ENCODE measurements at places on chromosomes 2 and 18.

DNA sequence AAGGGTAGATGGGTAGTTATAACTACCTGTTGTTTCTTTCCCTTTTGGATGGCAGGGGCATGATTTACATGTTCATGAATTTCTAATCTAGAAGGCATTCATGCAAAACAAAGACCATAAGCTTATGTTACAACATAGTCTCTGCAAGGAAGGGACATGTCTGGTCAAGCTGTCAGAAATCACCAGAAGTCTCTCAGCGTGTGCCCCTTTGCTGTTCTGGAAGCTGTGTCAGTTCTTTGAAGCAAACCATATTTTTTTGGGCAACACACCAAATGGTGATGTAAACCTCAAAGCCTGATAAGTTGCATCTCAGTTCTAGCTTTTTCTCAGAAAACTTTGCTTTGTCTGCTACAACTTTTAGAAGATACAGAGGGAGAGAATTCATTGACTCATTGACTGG is 173.5 kb upstream of the CTAGE1 start:
- DNase-seq = no peak

DNA sequence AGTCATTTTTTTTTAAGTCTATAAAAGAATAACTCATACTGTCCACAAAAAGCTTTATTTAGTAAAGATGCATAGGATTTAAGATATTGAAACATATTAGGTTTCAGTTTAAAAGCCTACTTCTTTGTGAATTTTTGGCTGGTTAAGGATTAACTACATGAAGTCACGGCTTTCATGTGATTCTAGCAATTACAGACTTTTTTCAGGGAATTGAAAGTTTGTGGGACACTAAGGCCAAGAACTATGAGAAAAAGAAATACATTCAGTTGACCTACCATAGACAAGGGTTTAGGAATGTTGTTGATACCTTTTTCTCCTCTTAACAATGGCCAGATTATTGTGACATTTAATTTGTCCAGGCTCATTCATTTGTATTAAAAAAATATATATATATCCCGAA is 109.3 kb downstream of the MEIS1 start:
- DNase-seq = no peak

- no peak for DNase-seq
Observed at GRCh38 chr2:216918088-216918680, 58.3 kb upstream of the TNP1 start.

GRCh38 chr2:181995289-181995688 is 9.6 kb downstream of the PPP1R1C start:
- no peak for DNase-seq

DNA sequence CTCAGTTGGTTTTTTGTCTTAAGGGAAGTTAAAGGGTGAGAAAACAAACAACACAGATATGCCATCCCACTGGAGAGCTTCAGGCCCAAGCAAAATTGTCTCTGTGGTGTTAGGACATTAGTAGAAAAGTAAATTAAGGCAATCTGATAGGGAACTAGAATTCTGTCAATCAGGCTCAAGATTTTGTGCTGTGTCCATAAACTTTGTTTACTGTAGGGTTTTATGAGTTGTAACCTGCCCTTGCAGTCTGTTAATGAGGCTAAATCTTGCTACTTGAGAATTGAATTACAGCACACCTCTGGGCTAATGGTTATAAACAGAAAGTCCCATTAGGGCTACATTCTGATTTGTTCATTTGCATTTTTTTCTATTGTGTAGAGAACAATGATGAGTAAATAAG is 78.0 kb upstream of the OTX1 start:
- no peak for DNase-seq

GRCh38 chr2:168723275-168723899 is 79.0 kb upstream of the NOSTRIN start:
- DNase-seq = no peak

GRCh38 chr2:109594246-109594885 is 19.4 kb downstream of the SEPTIN10 start:
- no peak for DNase-seq

- no peak for DNase-seq
Observed at GRCh38 chr2:225584796-225585195, 185.3 kb downstream of the NYAP2 start.

GRCh38 chr18:13218997-13219396 is 437 bp downstream of the LDLRAD4 start:
- DNase-seq = no peak

GRCh38 chr18:62281684-62282083 is 43.4 kb upstream of the TNFRSF11A start:
- DNase-seq = no peak

GRCh38 chr2:220320326-220320725 is 692.9 kb downstream of the SLC4A3 start:
- DNase-seq = no peak

DNA sequence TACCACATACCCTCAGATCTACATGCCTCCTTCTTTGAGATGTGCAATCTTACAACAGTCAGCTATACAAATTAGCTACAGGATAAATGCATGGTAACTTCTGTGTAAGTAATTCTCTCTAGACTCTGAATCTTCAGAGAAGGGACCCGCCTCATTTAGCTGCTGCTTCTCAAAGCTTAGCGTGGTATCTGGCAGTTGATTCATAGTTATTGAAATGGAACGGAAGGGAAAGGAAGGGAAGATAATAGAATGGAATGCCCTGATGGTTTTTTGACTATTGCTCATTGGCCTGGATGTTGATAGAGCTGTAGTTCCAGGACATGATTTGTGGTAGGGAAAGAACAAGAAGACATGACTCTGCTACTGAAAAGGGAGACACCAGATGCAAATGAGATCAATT is 498.1 kb upstream of the CRIM1 start:
- no peak for DNase-seq

DNA sequence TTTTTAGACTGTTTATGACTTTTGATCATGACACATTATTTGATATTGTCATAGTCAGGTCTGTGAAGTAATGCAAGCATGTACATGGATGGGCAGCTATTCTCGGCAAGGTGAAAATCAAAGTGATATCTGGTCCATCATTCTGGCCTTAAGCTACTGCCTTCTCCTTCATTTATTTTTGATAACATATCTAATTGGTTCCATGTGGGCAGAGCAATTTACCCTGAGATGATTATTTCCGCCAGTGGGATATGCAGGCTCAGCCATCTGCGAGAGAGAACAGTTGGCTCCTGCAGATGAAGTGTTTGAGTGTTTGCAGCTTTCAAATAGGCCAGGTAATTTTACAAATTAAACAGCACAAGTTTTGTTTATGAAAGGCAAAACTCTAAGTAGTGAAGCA is 116.4 kb downstream of the LYPD6 start:
- no peak for DNase-seq

- no peak for DNase-seq
Observed at GRCh38 chr18:369224-370015, 101.6 kb upstream of the THOC1 start.

- DNase-seq = no peak
Observed at GRCh38 chr2:108562274-108562673, 28.0 kb downstream of the LIMS1 start.

DNA sequence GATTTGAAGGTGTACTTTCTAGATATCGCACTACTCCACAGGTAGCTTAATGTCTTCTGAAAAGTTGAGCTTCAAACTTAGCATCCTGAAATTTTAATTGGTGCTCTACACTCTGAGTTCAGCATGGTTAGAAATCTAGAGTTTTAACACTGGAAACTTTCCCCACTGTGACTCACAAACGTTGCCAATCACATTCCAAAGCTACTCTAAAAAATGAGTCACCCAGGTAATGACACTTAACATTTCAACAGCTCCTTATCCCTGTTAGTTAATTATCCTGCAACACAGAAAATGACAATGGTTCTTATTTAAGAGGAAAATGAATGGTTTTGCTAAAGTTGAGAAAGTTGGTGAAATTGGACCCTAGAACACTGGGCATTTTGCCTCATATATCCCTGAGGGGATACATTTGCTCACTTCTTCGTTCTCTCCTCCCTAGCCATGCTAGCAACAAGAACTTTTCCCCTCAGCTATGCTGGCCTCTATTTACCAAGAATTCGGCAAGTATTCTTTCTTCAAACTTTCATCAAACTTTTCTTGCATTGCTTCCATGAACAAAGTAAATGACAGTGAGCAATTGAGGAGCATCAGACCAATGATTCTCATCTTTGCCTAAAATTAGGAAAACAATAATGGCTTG is 1024.1 kb upstream of the KLHL29 start:
- no peak for DNase-seq

DNA sequence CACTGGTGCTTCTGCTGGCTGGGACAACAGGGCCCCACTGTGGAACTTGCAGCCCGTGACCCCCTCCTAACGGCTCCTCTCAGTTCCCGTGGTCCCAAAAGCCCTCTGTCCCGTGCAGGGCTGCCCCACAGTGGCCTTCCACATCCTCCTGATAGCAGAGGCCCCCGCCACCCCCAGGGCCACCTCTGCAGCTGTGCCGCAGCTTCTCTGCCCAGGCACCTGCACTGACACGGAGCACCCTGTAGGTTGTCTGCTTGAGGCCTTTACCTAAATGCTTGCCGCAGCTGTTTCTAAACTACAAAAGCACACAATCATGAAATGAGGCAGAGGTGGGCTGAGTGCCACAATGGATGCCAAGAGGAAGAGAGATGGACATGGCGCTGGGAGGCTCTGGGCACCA is 13.5 kb upstream of the GRHL1 start:
- DNase-seq = no peak

GRCh38 chr18:51171223-51171622 is 26.3 kb downstream of the MEX3C start:
- no peak for DNase-seq

- DNase-seq = no peak
Observed at GRCh38 chr2:162732946-162733698, 105.4 kb downstream of the KCNH7 start.

- DNase-seq = no peak
Observed at GRCh38 chr2:176004934-176005333, 2.9 kb upstream of the LNPK start.

DNA sequence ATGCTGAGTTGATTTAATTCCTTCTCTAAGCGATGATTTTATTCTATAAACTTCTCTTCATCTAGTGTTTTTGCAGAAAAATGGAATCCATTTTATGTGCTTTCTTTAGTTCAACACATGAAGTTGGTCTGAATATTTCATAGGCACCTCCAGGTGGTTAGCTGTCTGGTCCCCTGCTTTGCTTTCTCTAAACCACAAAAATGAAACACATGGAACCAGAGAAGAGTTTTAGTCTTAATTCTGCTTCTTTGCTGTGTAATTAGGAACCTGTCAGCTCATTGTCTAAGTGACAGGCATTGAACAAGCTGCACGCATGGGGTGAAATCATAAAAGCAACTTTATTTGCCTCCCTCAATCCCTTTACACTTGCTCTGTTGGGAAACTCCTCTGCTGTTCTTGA is 150.4 kb downstream of the PIK3C3 start:
- no peak for DNase-seq

DNA sequence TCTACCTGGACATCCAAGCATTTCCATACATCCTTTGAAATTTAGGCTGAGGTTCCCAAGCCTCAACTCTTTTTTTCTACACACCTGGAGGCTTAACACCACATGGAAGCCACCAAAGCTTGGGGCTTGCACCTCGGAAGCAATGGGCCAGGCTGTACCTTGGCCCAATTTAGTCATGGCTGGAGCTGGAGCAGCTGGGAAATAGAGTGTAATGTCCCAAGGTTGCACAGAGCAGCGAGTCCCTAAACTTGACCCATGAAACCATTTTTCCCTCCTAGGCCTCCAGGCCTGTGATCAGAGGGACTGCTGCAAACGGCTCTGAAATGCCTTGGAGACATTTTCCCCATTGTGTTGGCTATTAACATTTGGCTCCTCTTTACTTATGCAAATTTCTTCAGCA is 1574.3 kb upstream of the ZEB2 start:
- no peak for DNase-seq

DNA sequence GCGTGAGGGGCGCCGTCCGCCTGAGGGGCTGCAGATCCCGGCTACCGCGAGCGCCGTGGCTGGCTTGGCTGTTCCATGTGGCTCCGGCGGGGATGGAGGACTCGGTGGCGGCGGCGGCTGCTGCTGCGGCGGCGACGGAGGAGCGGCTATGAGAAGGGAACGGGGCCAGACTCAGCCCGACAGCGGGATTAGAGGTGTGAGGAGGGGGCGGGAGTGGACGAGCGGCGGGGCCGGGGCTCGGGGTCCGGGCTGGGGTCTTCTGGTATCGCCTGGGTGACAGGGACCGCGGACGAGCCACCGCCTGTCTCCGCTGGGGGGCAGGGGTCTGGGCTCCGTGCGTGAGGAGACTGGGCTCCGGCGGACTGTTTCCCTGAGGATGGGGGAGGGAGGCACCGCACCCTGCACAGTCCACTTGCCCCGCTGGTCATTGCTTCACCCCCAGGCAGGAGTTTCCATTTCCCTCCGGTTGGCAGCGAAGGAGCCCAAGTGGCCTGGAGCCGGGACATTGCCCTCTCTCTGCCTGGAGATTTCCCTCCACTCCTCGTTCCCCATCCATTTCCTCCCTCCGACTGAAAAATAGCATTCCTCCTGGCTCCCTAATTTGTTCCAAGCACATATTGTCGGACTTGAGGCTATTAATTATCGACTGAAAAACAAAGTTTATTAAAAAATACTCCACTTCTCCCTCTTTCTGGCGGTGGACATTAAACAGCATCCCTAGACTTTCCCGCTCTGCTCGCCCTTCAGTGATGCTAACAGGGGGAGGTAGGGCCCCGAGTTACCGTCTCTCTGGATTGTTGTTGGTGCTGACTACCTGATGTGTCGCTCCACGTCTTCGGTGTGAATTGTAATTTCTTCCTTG is 577 bp downstream of the EHBP1 start:
- no peak for DNase-seq

GRCh38 chr2:237016121-237016915 is 69.4 kb upstream of the COPS8 start:
- DNase-seq = no peak

DNA sequence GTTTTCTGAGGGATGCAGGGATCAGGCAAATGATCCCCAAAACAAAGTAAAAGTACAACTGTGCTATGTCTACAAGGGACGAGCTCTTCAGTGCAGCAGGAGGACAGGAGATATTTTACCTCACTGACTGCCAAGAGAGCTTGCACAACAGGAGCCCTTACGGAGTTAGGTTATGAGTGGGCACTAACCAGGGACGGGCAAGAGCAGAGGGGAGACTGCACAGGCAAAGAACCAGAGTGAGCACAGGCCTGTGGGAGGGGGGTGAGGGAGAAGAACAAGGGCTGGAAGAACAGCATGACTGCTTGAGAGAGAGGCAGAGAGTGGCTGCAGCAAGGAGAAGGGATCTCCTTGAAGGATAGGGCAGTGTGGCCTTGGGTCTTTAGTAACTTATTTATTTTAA is 101.1 kb upstream of the PID1 start:
- no peak for DNase-seq

DNA sequence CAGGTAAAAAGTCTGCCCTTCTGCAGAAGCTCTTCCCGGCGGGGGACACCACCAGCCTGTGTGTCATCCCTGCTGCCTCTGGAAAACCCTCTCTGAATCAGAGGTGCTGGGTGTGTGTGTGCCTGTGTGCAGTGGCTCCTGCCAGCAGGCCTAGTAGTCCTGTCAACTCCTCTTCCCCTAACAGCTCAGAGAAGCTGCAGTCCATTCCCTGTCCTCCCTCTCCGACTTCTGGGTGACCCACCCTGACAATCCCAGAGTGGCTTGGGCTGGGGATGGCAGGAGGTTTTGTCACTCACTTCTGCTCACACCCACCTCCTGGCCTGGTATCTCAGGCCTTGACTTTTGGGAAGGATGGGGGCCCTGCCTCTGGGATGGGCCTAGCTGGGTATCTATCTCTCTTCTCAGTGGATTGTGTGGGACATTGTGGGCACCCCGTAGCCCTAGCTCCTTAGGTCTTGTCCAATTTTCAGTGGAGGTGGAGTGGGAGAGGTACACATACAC is 2.3 kb downstream of the WNT10A start:
- no peak for DNase-seq

Data from activated CD8-positive, alpha-beta memory T cell treated with anti-CD3 and anti-CD28 coated beads for 4 hours (primary cell).